A549 treated with Hydrocortisone at 1 μM for 4 hours (cell line): ENCODE measurements at places on chromosomes 5 and 9. TPM values are rescaled to one million over a fixed set of nuclear protein-coding genes. Genes with fewer than 3 reads are reported as not detected.

FCN2 gene
- not detected in 5 replicates for total RNA-seq

RNF208 gene
- 1.2 to 1.9 TPM (median 1.7 TPM) in 5 replicates for total RNA-seq

REEP2 gene
- total RNA-seq = 5.9 to 7.5 TPM (median 7.0 TPM) in 5 replicates

FAM221B gene
- total RNA-seq = not detected in 5 replicates

DND1 gene
- total RNA-seq = 0.47 to 0.94 TPM (median 0.70 TPM) in 5 replicates

TMC1 gene
- 0.03 to 0.21 TPM (median 0.13 TPM) in 4 of 5 replicates, not detected in the other for total RNA-seq
